ENCODE measurements at places on chromosomes 5 and 9. TPM values are rescaled to one million over a fixed set of nuclear protein-coding genes. Genes with fewer than 3 reads are reported as not detected.

- H3K36me3 ChIP-seq: peaks cover 36% of the 10 kb centered on the region
- peaks cover 14% of the 10 kb centered on the region for H3K4me1 ChIP-seq
- H3K4me3 ChIP-seq: peak overlapping the region; percentile 85
- DNase-seq: peak; percentile 62
These were observed 623 bp upstream of the TRIM36 start for GRCh38 chr5:115170134-115170928.

The RALGPS1 gene
- total RNA-seq: 27.4 TPM

GRCh38 chr5:103094737-103095136 is 25.2 kb downstream of the GIN1 start:
- no peak overlapping the region for H3K4me3 ChIP-seq
- no peak overlapping the region for H3K27ac ChIP-seq
- no peaks in the 10 kb centered on the region for H3K27me3 ChIP-seq

- peaks cover 6% of the 10 kb centered on the region for H3K4me1 ChIP-seq
- H3K4me3 ChIP-seq: no peak overlapping the region
These were observed 154.2 kb downstream of the NDUFS4 start for GRCh38 chr5:53714667-53715010.

- H3K27ac ChIP-seq: no peak overlapping the region
- 0 out of 2 replicates have a peak, but pooled peaks cover 2% of the 10 kb centered on the region for H3K4me1 ChIP-seq
- peaks cover 11% of the 10 kb centered on the region for H3K36me3 ChIP-seq
These were observed 57.9 kb upstream of the FBXW11 start for GRCh38 chr5:172064358-172064757.

GRCh38 chr5:66796305-66797292 is 200.4 kb downstream of the MAST4 start:
- H3K4me1 ChIP-seq: no peaks in the 10 kb centered on the region
- DNase-seq: no peak
- H3K27ac ChIP-seq: no peak overlapping the region
- no peaks in the 10 kb centered on the region for H3K36me3 ChIP-seq

The CDKN2A gene
- total RNA-seq: 0.57 TPM

The UBQLN1 gene
- 105 TPM for total RNA-seq

DNA sequence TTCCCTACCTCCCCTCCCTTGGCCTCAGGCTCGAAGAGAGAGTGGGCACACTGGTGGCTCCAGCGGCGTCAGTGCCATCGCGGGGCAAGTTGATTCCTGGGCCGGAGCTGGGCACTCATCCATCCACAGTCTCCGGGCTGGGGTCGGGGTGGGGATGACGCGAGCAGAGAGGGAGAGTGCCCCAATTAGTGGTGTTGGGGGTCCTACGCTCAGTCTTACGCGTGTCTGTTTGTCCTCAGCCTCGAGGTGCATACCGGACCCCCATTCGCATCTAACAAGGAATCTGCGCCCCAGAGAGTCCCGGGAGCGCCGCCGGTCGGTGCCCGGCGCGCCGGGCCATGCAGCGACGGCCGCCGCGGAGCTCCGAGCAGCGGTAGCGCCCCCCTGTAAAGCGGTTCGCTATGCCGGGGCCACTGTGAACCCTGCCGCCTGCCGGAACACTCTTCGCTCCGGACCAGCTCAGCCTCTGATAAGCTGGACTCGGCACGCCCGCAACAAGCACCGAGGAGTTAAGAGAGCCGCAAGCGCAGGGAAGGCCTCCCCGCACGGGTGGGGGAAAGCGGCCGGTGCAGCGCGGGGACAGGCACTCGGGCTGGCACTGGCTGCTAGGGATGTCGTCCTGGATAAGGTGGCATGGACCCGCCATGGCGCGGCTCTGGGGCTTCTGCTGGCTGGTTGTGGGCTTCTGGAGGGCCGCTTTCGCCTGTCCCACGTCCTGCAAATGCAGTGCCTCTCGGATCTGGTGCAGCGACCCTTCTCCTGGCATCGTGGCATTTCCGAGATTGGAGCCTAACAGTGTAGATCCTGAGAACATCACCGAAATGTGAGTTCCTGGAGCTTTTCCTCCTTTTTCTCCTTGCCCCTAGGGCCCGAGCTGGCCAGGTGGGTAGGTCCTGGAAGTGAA is 861 bp downstream of the NTRK2 start:
- peaks cover 81% of the 10 kb centered on the region for H3K27me3 ChIP-seq
- H3K4me1 ChIP-seq: peaks cover 16% of the 10 kb centered on the region
- no peak overlapping the region for H3K27ac ChIP-seq
- H3K4me3 ChIP-seq: peak overlapping the region; percentile 74

DNA sequence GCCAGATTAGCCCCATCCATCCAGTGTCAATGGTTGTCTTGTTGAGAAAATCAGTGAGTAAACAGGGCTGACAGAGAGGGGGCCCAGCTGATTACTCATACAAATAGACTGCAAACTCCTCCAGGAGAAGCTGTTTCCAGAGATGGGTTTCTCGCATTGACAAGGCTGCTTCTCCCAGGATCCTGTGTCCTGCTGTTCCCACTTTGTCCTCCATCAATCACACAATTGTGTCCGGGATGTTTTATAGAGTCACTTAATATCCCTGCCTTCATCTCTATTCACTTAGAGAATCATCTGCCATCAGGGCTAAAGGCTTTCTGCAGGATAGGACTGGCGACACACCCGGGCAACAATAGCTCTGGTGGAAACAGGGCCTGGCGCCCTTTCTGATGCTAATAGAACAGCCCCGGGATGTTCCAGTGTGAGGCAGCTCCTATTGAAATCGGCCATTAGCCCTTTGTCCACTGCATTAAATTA is 71.7 kb upstream of the TBCA start:
- H3K27me3 ChIP-seq: peaks cover 100% of the 10 kb centered on the region
- H3K36me3 ChIP-seq: no peaks in the 10 kb centered on the region
- H3K27ac ChIP-seq: no peak overlapping the region
- peak; percentile 74 for DNase-seq

DNA sequence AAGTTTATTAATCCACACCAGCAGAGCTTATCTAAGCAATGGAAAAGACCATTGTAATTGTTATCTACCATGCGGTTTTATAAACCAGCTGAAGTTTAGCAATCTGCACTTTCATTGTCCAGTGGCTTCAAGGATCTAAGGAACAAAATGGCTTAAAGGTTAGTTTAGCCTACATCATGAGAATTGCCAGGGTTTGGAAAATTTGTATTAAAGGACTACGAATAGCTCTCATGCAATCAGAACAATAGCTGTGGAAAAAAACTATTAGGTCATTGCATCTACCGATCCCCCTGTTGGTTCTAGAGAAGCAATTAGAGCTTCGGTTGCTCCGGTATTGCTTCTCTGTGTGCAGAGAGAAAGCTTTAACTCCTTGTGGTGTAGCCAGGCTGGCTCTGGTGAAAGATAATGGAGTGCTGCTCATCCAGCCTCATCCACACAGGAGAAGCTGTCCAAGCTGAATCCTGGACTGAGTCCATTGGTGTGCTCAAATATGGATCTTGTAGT is 86.3 kb upstream of the SLC12A2 start:
- H3K27ac ChIP-seq: no peak overlapping the region
- H3K4me1 ChIP-seq: no peaks in the 10 kb centered on the region
- no peaks in the 10 kb centered on the region for H3K27me3 ChIP-seq

DNA sequence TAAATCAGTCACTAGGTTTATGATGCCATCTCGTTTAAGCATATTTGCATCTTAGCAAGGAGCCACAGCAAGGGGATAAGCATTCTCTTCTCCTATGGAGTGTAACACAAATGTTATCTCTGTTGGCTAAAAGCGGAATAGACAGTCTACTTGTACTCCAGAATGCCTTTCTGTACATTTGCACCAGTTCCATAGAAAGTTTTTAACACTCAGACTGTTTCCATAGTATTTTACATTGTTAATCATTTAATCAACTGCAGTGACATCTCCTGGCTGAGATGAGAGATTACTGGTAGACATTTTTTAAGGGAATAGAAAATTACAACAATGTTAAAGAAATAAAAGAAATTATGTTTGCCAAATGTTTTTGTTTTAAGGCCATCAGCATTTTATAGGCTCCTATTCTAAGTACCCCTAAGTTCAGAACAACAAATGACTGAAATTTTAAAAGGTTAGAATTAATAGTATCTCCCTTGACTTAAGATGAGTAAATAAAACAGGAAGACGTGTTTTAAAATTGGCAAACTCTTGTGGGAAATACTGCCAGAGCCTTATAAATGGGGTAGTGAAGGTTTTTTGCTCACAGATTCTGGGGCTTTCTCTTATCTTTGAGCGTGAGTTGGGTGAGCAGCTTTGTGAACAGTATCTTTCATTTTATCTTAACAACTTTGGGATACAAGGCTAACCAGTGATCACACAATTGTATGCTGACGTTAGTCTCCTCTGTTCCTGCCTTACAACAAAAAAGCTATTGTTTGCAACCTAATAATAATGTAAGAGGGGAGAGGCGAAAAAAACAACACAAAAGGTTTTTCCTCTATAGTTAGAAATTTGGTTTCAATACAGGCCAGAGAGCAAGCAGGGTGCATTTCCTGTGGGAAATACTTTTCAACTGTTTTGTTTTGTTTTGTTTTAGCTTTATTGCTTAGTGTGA is 294.3 kb downstream of the FBXL7 start:
- no peak for DNase-seq
- no peaks in the 10 kb centered on the region for H3K27me3 ChIP-seq
- peaks cover 48% of the 10 kb centered on the region for H3K4me1 ChIP-seq
- peak overlapping the region; percentile 47 for H3K27ac ChIP-seq
- H3K36me3 ChIP-seq: peaks cover 11% of the 10 kb centered on the region

- no peak for DNase-seq
- H3K36me3 ChIP-seq: no peaks in the 10 kb centered on the region
- H3K27me3 ChIP-seq: no peaks in the 10 kb centered on the region
- H3K4me1 ChIP-seq: peaks cover 6% of the 10 kb centered on the region
- no peak overlapping the region for H3K4me3 ChIP-seq
- no peak overlapping the region for H3K27ac ChIP-seq
These were observed 12.1 kb upstream of the TLE4 start for GRCh38 chr9:79559495-79560181.

The ANXA2R gene
- 0.96 TPM for total RNA-seq

The TSTD2 gene
- 19.6 TPM for total RNA-seq

DNA sequence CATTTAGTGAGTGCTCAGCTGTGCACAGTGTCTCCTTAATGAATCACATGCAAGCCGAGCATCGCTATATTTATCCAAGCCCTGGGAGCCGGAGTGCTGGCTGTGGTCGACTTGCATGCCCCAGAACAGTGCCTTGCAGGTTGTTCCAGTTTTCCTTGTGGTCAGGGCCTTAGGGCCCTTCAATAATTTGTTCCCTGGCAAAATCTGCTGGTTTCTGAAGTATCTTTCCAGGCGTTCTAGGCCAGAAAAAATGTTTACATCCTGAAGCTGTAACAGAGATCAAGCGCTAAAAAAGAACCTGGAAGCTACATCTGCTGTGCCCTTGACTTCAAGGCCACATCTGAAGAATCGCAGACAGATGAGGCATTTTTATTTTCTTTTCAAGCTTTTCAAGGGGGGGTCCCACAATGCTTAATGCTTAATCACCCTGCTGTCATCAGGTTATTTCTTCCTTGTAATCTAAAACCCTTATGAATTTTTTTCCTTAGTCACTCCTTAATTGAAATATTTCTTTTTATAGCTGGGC is 105.8 kb downstream of the DOCK2 start:
- no peak overlapping the region for H3K27ac ChIP-seq
- DNase-seq: no peak
- no peaks in the 10 kb centered on the region for H3K27me3 ChIP-seq

The CACNA1B gene
- 11.5 TPM for total RNA-seq

GRCh38 chr5:140146523-140146842 is 20.7 kb downstream of the IGIP start:
- H3K4me1 ChIP-seq: peaks cover 17% of the 10 kb centered on the region
- no peaks in the 10 kb centered on the region for H3K36me3 ChIP-seq
- H3K27me3 ChIP-seq: peaks cover 53% of the 10 kb centered on the region
- H3K27ac ChIP-seq: no peak overlapping the region
- DNase-seq: no peak

The SOHLH1 gene
- total RNA-seq: not detected

DNA sequence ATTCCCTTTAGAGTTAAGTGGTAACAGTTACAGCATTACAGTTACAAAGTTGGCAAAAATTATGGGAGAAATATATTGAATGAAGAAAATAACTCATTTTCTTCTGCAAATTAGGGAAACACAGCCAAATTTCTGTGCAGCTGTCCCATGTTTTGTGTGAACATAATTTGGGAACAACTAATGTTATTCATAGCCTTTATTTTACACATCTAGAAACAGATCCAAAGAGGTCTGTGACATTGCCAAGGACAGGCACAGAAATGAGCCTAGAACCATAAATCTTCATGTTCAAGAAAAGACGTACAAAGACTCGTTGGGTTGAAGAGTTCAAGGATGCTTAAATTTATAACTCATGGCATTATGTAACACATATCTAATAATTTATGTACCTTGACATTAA is 114.1 kb upstream of the TXNDC8 start:
- no peak overlapping the region for H3K4me3 ChIP-seq
- no peaks in the 10 kb centered on the region for H3K4me1 ChIP-seq
- no peak overlapping the region for H3K27ac ChIP-seq
- no peaks in the 10 kb centered on the region for H3K27me3 ChIP-seq
- no peaks in the 10 kb centered on the region for H3K36me3 ChIP-seq

- H3K36me3 ChIP-seq: no peaks in the 10 kb centered on the region
- no peak for DNase-seq
- H3K4me3 ChIP-seq: no peak overlapping the region
- H3K27ac ChIP-seq: no peak overlapping the region
- peaks cover 15% of the 10 kb centered on the region for H3K4me1 ChIP-seq
These were observed 11.7 kb downstream of the DOCK2 start for GRCh38 chr5:169648725-169649310.

GRCh38 chr5:87354496-87354895 is 58.2 kb downstream of the CCNH start:
- peaks cover 13% of the 10 kb centered on the region for H3K36me3 ChIP-seq
- H3K27ac ChIP-seq: no peak overlapping the region
- no peak for DNase-seq
- H3K27me3 ChIP-seq: no peaks in the 10 kb centered on the region
- H3K4me1 ChIP-seq: no peaks in the 10 kb centered on the region

DNA sequence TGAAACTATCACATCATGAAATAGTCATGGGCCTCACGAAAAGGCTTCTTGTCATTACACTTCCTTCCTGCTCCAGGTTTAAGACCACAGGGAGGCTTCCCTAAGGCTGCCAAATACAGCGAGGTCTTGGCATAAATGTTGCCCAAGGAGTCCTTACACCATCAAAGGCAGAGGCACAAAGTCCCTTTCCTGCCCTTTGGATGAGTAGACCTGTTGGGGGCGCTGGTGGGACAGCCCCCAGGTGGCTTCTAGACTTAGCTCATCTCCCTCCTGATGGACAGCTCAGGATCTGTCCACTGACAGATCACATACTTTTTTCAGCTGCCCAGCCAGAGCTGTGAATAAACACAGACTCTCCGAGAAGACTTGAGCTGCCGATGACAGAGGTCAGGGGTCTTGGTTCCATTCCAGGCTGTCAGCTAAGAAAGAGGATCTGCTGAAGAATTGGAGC is 15.5 kb upstream of the MEGF9 start:
- peaks cover 2% of the 10 kb centered on the region for H3K27me3 ChIP-seq
- no peak overlapping the region for H3K4me3 ChIP-seq
- no peak overlapping the region for H3K27ac ChIP-seq
- H3K4me1 ChIP-seq: peaks cover 5% of the 10 kb centered on the region
- H3K36me3 ChIP-seq: no peaks in the 10 kb centered on the region
- DNase-seq: peak; percentile 61
